Stimulated activated CD4-positive, alpha-beta T cell treated with anti-CD3 and anti-CD28 coated beads, Interleukin-15, amount 100 ng/mL, for 1 hour (primary cell): ENCODE measurements at places on chromosomes 2 and 18.

DNA sequence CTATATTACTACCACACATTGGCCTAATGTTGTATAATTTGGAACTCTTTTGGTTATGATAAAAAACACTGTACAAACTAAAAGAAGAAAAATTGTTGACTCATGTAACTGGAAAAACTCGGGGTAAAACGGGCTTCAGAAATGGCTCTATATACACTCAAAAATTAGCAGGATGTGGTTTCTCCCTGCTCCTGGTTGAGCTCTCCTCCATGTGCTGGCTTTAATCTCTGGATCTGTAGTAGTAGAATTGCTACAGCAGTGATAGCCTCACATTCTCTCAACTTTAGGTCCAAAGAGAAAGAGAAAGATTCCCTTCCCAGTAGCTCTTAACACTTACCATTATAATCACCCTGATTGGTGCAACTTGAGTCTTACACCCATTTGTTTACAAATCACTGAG is 274.9 kb upstream of the GALNT5 start:
- DNase-seq, result no peak

- DNase-seq, result peak; percentile 22
Measured at GRCh38 chr2:118881490-118882129, 34.2 kb upstream of the EN1 start.

- no peak for DNase-seq
Measured at GRCh38 chr2:165280356-165280755, 41.1 kb downstream of the SCN2A start.

DNA sequence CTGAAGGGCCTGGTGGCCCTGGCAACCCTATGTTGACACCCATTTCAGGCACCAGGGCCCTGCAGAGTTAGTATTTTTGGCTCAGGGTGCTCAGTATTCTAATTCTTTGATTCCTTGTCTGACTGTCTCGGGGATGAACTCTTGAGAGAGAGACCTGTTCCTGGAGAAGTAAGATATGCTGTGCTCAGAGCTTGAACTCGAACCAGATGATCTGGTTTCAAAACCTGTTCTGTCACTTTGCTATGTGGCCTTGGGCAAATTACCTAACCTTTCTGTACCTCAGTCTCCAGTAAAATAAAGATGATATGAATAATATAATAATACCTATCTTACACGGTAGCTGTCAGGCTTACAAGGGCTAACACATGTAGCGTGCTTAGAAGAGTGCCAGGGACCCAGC is 294.2 kb downstream of the DYSF start:
- no peak for DNase-seq

DNA sequence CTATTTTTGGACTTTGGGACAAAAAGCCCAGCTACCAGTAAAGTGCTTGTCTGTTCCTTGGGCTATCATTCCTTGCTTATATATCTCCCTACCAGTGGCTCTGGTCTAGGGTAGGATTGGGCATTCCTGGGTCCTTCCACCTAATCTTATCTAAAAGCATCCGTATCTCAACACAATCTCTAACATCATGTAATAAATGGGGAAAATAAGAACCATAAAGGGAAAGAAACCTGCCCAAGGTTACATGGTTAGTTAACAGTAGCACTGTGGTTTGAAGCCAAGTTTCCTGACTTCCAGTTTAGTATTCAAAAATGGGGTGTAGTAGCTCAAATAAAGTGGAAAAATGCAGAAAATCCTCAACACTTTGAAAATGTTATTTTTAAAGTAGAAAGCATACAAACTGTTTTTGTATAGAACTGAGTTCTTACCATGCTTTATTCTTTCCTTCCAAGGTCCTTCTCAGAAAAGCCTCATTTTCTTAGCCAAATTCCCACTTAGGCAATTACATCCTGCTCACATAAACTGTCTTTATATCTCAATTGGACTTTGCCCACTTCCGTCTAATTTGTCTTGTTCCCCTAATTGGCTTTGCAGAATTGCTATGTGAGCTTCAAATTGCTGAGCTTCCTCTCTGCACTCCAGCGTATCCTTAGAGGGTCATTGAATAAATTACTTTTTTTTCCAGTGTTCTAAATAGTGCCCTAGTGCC is 273.1 kb upstream of the UBE2E3 start:
- no peak for DNase-seq

DNA sequence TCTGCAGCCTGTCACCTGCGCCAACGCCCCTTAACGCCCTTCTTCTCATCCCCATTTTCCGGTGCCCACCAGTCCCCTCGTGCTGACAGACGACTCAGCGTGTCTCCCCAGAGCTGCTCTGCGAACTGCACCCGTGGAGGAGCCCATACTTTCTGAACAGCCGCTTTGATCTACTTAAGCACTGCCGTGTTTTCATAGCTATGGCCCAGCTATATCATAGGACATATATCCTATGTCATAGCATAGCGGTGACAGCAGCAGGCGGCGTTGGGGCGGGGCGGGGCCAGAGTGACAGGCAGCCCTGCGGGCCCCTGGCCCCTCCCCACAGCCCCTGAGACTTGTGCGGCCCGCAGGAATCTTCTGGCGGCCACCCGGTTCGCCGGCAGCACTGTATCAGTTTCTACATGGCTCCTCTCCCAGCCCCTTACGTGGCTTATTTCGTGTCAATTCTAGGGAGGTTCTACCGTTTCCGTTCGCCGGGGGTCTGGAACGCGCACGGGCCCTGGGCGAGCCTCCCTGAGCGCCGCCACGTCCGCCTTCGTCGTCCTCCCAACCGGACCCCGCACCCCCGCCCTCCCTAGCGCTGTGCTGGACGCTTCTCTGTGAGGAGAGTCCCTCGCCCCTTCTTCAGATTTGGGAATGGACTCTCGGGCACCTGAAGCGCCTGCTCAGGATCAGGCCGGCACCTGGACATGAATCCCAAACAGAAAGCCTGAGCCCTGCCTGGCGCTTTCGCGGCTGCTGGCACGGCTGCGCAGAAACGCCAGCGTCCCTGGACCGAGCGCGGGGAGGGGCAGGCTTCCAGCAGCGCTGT is 35.4 kb downstream of the PTPN18 start:
- no peak for DNase-seq

GRCh38 chr2:127917916-127918315 is 32.2 kb upstream of the AMMECR1L start:
- DNase-seq, result no peak

DNA sequence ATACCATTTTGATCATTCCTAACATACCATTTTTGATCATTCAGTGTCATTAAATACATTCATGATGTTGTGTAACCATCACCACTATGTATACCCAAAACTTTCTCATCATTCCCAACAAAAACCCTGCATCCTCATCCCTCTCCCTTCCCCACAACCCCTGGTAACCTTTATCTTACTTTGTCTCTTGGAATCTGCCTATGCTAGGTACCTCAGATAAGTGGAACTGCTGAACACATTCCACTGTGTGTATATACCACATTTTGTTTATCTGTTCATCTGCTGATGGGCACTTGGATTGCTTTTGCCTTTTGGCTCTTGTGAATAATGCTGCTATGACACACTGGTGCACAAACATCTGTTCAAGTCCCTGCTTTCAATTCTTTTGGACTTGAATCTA is 83.8 kb upstream of the TFCP2L1 start:
- no peak for DNase-seq
